ENCODE measurements at places on chromosomes 6 and 20. TPM values are rescaled to one million over a fixed set of nuclear protein-coding genes. Genes with fewer than 3 reads are reported as not detected.

- DNase-seq: no peak
These were observed 176.7 kb upstream of the BTBD3 start for GRCh38 chr20:11740975-11741374.

DNA sequence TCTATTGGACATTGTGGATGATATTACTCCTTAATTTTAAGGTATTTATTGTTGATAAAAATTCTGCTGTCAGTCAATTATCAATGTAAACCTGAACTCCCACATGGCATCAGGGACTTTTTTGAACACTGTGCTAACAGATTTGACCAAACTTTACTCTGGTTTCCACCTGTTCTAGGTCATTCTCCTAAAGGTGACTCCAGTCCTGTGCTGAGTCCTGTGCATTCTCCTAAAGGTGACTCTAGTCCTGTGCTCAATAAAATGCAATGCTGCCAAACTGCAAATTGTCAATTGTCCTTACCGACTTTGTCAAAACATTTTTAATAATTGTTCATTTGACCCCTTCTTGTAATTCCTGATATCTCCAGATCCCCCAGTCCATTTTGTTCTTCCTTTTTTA is 408.4 kb upstream of the EPHA7 start:
- no peak for DNase-seq

GRCh38 chr6:157066781-157067491 is 256.4 kb downstream of the TMEM242 start:
- DNase-seq: no peak

RBBP9 gene
- total RNA-seq: 26.5 TPM

AVP gene
- not detected for total RNA-seq
